Fibroblast of skin of right biceps (primary cell): ENCODE measurements at places on chromosomes 7 and 10.

DNA sequence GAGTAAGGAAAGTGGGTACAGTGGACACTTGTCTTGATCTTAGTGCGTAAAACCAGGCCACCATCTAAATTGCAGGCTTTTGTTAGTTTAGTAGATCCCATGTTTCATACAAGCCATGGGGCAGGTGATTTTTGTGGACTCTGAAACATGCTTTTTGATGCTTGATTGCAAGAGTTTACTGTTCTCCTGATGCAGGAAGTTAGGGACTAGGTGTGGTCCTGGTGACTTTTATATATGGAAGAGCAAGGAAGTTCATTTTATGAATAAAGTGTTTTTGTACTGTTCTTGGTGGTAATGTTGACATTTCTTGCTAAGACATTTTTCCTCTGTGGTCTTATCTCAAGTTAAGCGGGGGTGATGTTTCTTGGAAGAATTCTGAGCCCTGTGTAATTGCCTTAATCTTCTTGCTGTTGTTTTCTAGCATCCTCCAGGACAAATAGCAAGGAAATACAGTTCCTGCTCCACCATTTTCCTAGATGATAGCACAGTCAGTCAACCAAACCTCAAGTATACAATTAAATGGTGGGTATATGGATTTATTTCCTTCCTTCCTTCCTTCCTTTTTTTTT lies 89.0 kb upstream of the GJD4 start:
- DNase-seq, result no peak

- no peak for DNase-seq
Observed at GRCh38 chr7:149450821-149451220, 10.0 kb downstream of the ZNF777 start.

DNA sequence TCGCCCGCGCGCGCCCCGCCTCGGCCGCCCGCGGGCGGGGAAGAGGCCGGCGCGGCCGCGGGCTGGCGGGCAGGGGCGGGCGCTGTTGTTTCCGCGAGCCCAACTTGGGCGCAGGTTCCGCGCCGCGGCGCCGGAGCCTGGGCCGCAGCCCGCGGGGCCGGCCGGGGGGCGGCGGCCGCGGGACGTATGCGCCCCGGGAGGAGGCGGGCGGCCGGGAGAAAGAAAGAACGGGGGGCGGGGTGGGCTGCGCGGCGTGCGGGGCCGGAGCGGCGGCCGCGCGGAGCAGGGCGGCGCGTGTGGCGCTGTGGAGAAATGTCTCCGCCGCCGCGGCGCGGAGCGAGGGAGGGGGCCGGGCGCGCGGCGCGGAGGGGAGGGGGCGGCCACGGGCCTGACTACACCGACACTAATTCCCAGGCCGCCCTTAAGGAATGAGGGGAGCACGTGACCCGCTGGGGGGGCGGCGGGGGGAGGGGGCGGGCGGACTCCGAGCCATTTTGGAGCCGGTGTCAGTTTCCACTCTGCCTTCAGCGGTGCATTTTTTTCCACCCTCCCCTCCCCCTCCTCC lies at the start of gene BMI1:
Gene BMI1, plus strand, starts transcription at position 509 of the 565 bp plus-strand sequence. CDS start 5,351 bp downstream, outside the sequence.
- DNase-seq, result peak; percentile 85

- DNase-seq, result no peak
Observed at GRCh38 chr10:71854031-71854430, 3.0 kb upstream of the PSAP start.

GRCh38 chr10:59265141-59265540 lies 88.7 kb downstream of the PHYHIPL start:
- DNase-seq, result no peak

DNA sequence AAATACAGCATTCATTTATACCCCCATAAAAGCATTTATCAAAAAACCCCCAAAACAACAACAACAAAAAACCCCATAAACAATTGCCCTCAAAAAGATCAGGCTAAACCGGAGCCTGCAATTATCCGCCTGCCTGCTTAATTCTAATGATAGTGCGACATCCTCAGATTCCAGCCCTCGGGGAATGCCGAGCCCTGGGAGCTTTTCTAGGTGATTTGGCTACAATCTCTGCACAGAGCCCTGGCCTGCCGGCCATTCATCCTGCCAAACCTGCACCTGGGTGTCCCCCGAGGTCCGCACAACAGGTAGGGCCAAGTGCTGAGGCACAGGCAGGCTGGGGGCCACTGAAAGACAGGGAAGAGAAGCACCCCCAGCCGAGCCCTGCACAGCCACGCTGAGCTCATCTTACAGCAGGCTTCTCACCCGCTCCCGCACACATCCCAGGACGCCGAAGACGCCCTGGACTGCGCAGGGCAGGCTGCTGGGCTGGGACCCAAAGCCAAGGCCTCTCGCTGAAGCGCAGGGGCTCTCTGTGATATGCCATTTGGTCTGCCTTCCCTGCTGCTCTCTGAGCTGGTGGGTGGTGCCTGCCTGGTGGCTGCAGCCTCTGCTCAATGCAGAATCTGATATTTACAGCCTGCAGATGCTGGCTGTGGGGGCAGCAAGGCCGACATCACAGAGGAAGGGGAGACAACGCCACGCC lies 57.5 kb downstream of the CAMK2B start:
- DNase-seq, result no peak

- peak; percentile 58 for DNase-seq
Observed at GRCh38 chr10:101062232-101063049, 652 bp downstream of the KAZALD1 start.
